ENCODE measurements at places on chromosomes 13 and 19.

GRCh38 chr13:100513171-100513570 is 75.4 kb downstream of the GGACT start:
- no peak for DNase-seq

- no peak for DNase-seq
Measured at GRCh38 chr19:46841458-46842083, 9.1 kb downstream of the AP2S1 start.

GRCh38 chr19:51719251-51719988 is 4.4 kb downstream of the HAS1 start:
- DNase-seq: no peak

GRCh38 chr19:44212866-44213346 is 574 bp downstream of the ZNF227 start:
- no peak for DNase-seq

- no peak for DNase-seq
Measured at GRCh38 chr13:57531256-57531655, 100.3 kb upstream of the PCDH17 start.

GRCh38 chr13:29920025-29920643 is 69.7 kb upstream of the UBL3 start:
- no peak for DNase-seq

DNA sequence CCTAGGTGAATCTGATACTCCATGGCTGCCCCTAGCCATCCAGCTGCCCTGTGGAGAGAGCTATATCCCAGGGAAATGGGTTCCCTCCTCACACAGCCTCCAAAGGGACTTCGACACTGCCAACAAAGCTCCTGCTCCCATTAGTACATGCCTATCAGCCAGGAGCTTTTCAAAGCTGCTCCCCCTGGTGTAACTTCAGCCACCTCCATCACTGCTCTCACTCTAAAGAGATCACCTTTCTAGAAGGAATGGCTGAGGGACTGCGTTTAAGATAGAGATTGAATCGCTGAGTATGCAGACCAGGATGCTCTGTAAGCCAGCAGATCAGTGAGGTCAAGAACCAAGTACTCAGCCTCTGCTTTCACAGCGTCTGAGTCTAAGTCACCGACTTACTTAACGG is 213.7 kb downstream of the NALCN start:
- DNase-seq: no peak

- no peak for DNase-seq
Measured at GRCh38 chr19:2056837-2057192, 5.8 kb upstream of the MKNK2 start.

DNA sequence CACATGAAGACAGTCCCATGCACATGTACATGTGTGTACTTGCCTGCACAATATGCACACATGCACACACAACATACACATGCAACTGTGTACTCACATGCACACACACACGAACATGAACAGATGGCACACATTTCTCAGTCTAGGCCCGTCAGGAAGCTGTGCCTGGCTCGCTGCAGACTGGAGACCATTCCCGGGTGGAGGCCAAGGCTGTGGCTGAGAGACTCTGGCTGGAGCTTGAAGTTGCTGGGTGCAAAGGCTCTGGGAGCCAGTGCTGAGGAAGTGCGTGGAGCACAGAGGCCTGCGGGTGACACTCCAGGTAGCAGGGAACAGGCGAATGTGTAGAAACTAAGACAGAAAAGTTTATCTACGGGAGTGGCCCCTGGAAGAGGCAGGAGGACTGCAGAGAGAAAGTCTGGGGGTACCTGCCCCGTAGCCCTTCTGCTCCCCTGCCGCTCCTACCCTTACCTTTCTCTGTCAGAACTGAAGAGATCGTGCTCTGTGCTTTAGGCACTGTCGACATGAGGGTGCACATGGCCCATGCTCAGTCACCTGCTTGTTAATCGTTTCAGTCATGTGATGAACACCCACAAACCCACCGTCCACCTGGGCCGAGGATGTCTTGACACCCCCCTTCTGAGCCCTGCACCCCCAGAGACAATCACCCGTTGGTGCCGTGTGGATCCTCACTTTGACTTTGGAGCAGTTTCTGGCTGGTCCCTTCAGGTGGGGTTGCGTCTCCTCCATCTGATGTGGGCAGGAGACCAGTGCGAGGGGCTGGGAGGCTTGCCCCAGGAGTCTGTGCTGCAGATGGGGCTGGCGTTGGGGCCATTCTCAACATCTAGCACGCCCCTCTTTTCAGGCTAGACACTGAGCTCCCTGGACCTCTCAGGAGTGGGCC is 69.4 kb downstream of the TEX29 start:
- no peak for DNase-seq

GRCh38 chr13:30006246-30006645 is 155.8 kb upstream of the UBL3 start:
- DNase-seq: no peak

DNA sequence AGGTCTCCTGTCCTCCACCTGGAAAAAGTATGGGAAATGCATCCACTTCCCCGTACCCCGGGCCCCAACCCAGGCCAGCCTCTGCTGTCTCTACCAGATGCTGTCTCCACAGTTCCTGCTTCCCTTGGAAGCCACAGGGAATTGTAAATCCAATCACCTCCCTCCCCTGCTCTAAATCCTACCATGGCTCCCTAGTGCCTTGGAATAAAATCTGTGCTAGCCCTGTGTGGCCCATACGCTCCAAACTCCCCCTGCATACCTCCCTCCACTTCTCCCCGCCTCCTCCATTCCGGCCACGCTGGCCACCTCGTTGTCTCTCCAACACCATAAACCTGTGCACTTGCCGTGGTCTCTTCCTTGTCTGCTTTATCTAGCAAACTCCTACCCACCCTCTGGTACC is 31.2 kb downstream of the UNC13A start:
- DNase-seq: no peak

GRCh38 chr13:51488212-51488611 is 35.4 kb upstream of the INTS6 start:
- DNase-seq: no peak

DNA sequence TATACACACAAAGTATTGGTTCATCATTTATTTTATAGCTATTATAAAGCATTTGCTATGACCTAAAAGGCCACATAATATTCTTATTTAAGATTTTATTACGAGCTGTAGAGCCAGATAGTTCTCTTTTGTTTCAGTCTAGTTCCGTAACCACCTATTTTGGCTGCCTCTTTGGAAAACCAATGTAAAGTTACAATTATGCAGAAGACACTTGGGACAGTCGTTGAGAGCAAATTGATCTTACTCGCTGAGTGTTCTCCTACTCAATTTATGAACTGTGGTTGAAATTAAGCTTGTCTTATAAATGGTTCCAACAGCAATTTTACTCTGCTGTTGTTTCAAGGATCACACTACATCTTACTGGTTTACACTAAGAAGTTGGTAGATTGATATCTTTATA is 122.3 kb downstream of the SLC7A1 start:
- DNase-seq: no peak

- DNase-seq: no peak
Measured at GRCh38 chr13:47033216-47033615, 136.4 kb upstream of the HTR2A start.

GRCh38 chr13:34842466-34842865 is 99.6 kb upstream of the NBEA start:
- DNase-seq: no peak

GRCh38 chr19:39820696-39821095 is 13.3 kb downstream of the DYRK1B start:
- no peak for DNase-seq

DNA sequence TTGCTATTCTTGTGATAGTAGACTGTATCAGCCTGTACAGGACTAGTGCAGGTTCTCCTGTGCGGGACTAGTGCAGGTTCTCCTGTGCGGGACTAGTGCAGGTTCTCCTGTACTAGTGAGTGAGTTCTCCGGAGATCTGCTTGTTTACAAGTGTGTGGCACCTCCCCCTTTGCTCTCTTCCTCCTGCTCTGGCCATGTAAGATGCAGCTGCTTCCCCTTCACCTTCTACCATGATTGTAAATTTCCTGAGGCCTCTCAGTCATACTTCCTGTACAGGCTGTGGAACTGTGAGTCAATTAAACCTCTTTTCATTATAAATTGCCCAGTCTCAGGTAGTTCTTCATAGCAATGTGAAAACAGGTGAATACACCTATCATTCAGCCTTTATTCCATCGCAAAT is 289.6 kb downstream of the TEX29 start:
- DNase-seq: no peak

DNA sequence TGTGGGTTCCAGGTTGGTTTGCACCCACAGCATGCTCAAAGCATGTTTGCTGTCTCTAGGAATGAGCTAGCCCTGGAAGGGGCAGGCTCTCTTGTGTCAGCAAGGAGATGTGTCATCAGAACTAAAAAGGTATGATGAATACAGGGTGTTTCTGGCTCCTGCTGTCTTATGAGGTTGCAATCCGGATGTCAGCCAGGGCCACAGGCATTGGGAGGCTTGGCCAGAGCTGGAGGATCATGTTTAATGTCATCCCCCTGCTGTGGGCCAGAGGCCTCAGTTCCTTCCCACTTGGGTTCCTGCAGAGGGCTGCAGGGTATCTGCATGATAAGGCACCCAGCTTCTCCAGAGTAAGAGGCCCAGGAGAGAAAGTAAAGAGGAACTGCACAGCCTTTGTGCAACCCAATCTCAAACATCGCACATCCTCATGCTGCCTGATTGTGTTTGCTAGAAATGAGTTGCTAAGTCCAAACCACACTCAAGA is 193.6 kb downstream of the COL4A1 start:
- no peak for DNase-seq

DNA sequence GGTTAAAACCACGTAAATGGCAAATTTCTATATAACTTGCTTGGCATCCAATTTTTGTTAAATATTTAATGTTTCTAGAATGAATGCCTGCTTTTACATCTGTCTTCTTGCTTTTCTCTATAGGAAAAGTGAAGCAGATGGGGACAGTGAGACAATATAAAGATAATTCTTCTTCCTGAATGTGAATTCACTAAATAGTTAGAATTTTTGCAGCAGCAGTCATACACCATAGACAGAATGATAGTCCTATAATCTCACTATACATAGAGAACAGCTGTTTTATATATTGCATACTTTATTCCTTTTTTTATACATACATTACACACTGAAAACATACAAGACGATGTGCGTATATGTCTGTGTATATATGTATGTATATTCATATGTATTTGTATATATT is 1127.3 kb downstream of the PCDH9 start:
- no peak for DNase-seq

DNA sequence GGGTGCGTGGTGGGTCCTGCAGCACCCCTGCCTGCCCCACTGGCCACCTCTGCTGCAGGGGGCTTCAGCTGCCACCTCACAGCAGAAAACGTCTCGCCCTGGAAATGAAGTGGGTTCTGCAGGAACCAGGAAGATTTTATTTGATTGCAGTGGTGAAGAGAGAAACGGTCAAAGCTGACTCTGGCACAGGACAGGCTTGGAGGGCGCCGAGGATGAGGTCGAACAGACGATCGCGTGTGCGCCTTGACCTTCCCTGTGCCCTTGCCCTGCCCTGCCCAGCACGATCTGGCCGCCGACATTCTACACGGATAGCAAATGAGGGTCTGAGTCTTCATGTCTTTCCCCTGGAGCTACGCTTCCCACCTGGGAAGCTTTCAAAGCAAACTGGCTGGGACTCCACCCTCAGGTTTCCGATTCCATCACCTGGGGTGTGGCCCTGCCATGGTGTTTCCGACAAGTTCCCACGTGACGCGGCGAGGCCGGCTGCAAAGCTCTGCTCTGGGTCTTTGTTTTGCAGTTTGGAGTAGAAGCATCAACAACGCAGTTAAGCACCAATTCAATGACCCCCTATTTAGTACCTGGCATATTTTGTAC is 50.3 kb upstream of the TUBGCP3 start:
- no peak for DNase-seq

GRCh38 chr13:31885994-31886393 is 145.6 kb upstream of the FRY start:
- DNase-seq: no peak

DNA sequence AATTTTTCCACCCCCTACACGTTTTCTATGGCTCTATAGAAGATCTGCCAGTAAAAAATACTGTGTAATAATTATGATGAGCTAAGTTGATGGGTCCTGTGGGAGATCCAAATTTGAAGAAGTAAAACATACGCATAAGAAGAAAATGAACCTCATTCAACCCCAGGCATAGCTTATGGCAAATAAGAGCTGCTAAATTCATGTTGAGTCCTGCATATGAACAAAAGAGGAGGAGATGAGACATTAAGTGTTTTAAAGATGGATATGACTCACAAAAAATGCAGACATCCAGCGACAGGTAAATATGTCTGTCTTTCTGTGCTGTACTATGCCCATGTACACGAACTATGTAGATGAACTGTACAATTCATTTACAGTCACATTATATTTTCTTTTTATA is 101.9 kb downstream of the LIG4 start:
- DNase-seq: no peak

DNA sequence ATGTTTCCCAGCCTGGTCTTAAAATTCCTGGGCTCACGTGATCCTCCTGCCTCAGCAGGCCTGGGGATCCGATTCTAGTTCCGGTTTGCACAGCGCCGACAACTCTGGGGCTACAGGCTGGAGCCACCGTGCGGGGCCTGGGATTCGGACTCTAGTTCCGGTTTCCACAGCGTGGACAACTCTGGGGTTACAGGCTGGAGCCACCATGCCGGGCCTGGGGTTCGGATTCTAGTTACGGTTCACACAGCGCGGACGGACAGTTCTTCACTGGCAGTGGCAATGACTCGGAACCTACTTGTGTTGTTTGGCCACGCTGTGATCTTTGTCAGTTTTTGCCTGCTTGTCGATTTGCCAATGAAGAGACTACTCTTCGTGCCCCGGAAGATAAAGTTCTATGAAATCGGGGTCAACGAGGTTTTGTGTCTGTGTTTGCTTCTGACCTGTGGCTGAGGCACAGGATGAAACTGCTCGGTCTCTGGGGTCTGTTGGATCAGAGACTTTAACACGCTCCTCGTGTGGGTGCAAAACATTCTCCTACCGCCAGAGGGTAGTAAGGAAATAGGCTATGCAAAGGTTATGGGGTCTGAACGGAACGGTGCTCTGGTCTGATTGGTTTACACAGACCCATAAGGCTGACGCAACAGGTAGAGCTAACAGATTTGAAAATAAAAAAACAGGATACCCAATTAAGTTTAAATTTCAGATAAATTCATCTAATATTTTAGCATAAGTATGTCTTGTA is 12.1 kb upstream of the ZSCAN1 start:
- DNase-seq: no peak

DNA sequence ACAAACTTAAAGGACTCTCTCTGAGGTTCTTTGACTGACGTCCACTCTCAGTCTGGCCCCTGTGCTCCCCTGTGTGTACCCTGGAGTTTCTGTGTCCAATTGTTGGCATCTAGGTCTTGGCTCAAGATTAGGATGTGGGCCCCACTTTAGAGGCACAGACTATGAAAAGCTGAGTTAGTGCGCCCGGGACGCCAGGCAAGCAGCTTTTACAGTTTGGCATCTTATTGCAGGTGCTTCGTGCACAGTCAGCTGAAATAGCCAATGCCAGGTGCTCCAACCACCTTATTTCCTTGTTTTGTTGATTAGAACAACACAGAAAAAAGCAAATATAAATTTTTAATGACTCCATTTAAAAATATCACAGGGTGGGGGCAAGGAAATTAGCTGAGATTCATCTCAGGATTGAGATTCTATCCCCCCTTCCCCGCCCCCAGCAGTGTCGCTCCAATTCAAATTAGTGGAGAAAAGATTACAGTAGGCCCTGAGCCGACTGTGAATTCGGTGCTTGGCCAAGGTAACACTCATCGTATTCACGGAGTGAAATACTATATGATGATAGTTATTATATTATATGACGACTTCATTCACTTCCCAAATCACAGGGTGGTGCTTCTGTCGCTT is 4.3 kb downstream of the SOX1 start:
- no peak for DNase-seq

Measured in stimulated activated CD8-positive, alpha-beta memory T cell treated with anti-CD3 and anti-CD28 coated beads, Interleukin-15, amount 100 ng/mL, for 48 hours (primary cell).